Frontal cortex (tissue), 4 donors: ENCODE measurements at places on chromosomes 7 and 10. TPM values are rescaled to one million over a fixed set of nuclear protein-coding genes. Genes with fewer than 3 reads are reported as not detected.
A peak's percentile ranks its signal among the peaks of the same experiment; 100 is the strongest.

DNA sequence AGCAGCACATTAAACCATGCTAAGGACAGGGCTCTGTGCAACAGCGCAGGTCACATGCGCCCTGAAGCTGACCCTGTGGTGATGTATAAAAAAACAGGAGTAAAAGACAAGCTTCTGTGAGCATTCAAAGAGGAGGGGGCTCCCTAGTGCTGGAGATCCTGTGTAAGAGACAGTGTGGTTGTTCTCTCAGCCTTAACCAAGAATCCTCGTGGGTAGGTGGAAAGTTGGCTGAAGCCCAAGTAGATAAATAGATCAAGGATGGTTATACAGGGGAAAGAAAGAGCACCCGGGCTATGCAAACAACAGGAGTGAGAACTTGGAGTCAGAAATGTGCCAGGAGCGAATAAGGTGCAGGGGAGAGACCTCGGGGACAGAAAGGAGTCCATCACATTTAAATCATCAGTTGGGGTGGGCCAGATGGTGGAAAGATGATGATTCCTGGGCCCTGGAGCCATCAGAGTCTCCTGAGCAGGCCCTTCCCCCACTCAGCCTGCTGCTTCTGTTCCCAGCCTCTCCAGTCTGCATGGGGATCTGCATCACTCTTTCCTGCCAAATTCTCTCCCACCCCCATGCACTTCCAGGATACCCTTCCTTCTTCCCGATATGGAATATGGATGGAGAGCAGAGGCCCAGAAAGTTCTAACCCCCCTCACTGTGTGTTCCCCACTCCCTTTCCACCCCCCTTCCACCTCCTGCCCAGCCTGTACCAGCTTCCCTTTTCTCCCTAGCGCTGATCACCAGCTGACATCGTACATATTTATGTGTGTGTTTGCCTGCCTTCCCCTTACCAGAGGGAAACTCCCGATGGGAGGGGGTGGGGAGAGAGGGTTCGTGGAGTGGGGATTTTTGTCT is 78.1 kb upstream of the PRR15 start:
- DNase-seq: no peak

- no peak for DNase-seq
These were observed 107.3 kb downstream of the AHR start for GRCh38 chr7:17405786-17406185.

- DNase-seq: no peak
These were observed 21.6 kb downstream of the TES start for GRCh38 chr7:116231949-116232348.

The RPEL1 gene
- not detected for total RNA-seq

DNA sequence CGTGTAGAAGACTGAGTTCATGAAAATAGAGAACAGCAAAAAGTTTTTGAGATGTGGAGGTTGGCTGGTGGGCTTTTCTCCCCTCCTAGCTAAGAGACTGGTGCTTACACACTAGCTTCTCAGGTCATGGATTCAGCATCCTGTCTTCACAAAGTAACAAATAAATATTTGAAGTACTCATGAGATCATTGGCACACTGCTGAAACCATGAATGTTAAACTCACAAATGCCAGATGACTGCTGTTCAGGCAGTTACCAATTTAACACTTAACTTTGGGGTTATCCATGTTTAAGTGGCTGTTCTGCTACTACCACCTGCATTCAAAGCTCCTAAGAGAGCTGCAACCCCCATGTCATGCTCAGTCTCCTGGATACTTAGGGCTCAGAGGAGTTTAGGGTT is 119.0 kb upstream of the BET1 start:
- DNase-seq: no peak

The SLC18A3 gene
- total RNA-seq: under 0.01 TPM

The PNLIP gene
- total RNA-seq: not detected

GRCh38 chr7:29749701-29750321 is 56.5 kb upstream of the WIPF3 start:
- no peak for DNase-seq

DNA sequence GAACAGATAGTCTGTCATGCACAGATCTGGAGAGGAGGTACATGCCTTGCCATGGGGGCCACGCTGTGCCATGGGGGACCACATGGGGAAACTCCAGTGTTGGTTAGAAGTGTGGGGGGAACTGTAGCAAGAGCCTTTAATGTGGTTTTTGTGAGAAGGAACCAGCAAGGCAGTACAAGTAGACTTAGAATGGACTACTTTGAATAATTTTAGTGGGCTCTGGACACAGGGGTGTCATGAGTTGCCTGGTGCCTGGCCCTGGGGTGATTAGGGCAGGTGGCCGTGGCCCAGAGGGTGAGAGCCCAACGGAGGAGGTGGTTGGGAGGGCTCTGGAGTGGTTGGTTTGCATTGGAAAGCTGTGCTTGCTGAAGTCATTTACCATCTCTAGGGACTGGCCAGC is 77.2 kb downstream of the CXCL12 start:
- no peak for DNase-seq

DNA sequence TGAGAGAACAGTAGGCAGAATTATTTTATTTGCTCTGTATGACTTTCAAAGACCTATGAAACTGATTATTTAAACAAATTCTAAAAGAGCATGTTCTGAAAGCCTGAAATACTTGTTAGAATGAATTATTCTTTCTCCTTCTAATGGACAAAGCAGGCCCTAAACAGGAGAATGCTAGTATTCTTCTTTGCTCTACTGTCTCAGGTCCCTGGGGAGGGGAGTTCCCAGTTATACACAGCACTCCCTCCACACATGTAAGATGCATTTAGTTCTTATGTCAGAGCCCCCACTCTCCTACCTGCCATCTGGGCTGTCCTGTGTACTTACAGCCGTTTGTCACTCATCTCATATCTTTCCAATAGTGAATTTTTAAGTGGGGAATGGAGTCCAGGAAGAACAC is 633.5 kb upstream of the ANKRD30A start:
- no peak for DNase-seq

DNA sequence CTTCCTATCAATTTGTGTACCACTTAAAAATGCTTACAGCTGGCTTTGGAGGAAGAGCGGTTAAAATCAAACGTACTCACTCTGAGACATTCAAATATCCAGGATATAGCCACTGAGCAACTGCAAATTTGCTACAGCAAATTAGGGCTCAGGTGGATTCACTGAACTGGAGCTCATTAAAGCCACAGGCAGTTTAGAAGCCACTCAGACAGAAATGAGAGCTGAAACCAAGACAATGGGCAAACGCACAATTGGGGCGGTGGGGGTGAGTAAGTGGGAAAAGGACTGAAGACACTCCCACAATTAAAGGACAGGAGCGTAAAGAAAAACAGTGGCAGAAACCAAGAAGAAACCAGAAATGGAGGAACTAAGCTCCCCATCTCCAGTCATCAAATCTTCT is 20.5 kb downstream of the MPP7 start:
- no peak for DNase-seq

DNA sequence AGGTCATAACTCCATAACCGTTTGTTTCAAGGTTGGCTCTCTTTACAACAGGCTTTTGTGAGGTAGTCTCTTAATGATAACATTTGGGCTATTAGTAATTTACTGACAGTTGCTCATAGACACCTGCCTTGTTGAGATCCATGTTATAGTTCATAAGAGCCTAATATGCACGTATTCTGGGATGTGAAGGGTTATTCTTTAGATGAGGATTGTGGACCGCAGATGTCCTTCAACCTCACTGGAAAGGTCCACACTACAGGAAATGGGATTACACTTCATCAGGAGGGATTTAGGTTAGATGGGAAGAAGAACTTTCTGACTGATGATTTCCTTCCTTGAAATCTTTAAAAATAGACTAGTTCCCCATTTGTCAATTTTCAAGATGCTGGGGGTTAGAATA is 62.8 kb downstream of the SAMD9 start:
- DNase-seq: no peak

GRCh38 chr7:155644971-155645509 is 579 bp downstream of the RBM33 start:
- DNase-seq: peak; percentile 43

The NIPSNAP2 gene
- 36.3 TPM for total RNA-seq

The TDRD1 gene
- 0.41 TPM for total RNA-seq

The IFIT3 gene
- 6.5 TPM for total RNA-seq

- DNase-seq: no peak
These were observed 18.4 kb downstream of the NKX2-3 start for GRCh38 chr10:99551158-99551557.

GRCh38 chr10:99930731-99931550 is 78.8 kb downstream of the DNMBP start:
- no peak for DNase-seq

DNA sequence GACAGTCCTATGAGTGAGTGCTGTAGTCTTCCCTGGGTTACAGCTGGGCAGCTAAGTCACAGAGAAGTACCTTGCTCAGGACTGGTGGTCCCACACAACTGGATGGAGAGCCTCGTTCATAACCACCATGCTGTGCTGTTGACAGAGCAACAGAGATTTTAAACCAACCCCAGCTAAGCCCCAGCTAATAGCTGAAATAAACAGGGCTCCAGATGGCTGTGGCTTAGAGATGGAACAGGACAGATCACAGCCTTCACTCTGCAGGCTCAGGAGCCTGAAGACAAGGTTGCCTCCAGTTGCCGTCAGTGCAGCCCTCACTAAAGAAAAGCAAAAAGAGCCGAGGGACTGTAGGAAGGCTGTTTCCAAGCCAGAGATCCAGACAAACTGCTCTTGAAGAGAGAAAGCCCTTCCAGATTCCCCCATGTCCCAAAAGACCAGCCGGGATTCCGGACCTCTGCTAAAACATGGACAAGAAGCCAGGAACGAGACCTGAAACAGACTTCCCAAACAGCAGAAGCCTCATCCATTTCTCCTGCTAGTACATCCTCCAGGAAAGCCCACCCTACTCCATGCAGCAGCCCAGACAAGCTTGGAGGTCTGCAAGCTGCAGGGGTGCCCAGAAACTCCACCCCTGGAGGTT is 4.2 kb downstream of the HTRA1 start:
- DNase-seq: no peak

DNA sequence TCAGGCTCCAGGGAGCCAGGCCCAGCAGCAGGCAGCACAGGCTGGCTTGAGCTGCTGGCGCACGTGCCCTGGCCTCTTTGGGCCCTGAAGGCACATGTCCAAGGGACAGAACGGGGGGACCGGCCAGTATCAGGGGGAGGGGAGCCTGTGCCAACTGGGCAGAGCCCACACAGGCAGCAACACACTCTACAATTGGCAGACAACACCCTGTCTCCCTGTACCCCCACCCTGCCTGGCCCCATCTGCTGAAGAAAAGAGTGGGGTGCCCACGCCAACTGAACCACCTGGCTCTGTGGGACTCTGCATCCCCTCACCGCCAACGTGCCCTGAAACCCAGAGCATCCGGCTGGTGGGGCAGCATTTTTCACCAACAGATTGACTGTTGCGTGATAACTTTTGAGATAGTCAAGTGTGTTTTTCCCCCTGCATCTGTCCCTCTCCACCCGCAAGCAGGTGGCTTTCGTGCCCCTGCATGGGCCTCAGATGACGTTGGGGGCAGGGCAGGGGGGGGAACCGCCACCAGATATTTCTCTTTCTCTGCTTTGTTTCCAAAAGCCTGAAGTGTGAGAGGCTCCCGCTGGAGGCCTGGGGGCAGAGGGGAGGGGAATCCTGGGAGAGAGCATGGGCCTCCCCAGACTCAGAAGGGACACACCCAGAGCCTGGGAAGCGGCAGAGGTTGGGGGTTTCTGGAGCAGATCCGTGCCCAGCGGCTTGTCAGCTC is 21.8 kb downstream of the SLIT1 start:
- DNase-seq: no peak

GRCh38 chr7:74032624-74033371 is 4.8 kb downstream of the ELN start:
- no peak for DNase-seq

DNA sequence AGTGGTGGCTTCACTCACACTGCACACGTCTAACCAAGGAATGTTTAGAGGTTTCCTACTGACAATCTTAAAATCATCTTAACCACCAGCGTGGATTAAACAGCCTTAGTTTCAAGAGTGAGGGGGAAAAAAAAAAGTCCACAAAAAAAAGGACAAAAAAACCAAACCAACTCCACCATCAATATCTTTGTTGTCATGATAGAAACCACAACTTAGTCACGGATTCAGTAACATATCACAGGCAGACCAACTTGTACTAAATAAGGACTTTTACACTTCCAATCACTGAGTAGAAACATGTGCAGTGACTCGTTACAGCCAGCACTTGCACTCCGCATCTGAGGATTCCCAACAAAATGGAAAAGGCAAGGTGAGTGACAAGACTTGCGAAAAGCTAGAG is 46.5 kb downstream of the FAM171A1 start:
- DNase-seq: no peak

GRCh38 chr7:141558544-141559183 is 7.5 kb downstream of the AGK start:
- DNase-seq: no peak
